NCI-H1417 treated with DMSO at 0.1 percent for 48 hours (cell line): ENCODE measurements at places on chromosomes 2 and 18.

- DNase-seq, result no peak
These were observed 1038.0 kb upstream of the PIK3C3 start for GRCh38 chr18:40917056-40917455.

GRCh38 chr18:10851824-10852319 is 297.5 kb downstream of the PIEZO2 start:
- DNase-seq, result no peak

DNA sequence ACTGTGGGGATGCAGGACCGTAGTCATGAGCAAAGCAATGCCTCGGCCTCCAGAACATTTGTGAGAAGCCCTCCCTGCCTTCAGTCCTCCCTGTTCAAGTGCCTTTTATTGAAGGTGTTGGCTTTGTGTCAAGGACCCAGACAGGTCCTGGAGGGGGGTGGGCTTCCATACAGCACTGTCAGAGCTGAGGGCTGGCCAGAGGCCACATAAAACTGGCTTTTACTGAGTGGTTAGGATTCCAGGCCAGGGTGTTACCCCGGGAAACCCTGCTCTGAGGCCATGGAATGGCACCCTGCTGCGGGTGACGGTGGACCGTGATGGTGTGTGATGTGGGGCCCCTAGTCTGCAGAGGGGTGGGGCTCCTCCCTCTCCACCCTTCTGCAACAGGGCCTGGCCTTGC is 41.6 kb downstream of the TOGARAM2 start:
- DNase-seq, result no peak

DNA sequence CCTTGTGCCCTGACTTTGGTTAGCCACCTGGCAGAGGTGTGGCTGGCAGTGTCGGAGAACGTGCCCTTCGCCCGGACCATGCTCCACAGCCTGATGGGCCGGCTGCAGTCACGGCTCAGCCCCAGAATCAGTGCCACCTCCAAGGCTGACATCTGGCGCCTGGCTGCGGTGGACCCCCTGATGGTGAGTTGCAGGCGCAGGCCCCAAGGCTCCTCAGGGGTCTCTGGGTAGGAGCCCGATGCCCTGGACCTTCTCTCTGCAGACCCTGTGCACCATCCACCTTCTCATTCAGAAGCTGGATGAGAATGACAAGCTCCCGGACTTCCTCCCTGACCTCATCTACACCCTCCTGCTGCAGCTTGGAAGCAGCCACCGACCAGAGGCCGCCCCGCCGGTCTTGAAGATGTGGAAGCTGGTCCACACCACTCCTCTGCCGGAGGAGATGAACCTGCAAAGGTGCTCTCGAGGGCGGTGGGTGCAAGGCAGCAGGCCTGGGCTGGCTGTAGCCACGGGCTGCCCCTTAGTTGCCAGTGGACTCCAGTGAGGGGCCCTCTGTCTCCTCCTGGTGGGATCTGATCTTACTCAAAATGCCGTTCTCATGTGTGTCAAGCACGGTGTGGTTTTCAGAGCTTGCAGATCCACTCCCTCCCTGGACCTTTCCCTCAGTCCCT is 32.1 kb downstream of the HJURP start:
- no peak for DNase-seq

GRCh38 chr2:191797942-191798876 is 48.7 kb downstream of the CAVIN2 start:
- DNase-seq, result peak; percentile 62

DNA sequence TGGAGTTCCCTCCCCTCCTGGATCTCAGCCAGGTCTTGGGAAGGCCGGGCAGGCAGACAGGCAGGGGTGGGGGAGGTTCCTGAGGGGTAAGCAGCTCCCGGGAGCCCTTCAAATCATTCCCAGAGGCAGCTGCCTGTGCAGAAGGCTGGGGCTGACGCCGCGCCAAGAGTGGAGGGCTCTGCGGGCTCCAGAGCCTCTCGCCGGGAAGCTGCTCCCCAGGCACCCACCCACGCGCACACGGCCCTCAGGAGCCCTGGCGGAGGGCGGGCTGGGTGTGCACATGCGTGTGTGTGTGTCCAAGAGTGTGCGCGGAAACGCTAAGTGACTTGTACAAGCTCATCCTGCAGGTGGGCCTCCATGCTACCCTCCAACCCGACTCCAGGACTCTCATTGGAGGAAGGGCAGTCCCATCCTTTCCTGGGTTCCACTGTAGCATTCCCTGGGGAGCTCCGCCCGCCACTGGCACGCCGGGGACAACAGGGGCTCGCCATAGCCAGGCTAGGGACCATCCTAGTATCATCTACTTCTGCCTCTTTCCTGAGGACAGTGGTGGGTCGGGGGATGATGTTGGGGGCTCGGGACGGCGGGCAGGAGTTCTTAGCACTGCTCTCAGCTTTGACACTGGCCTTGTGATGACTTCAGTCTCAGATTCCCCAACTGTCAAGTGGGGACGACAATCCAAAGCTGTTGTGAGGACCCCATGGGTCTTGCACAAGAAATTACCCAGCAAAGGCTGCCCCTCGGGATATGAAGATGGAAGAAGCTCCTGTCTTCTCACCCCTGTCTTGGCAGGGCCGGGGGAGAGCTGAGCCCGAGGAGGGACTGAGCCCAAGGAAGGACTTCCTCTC is 50.3 kb downstream of the INHBB start:
- DNase-seq, result peak; percentile 61

DNA sequence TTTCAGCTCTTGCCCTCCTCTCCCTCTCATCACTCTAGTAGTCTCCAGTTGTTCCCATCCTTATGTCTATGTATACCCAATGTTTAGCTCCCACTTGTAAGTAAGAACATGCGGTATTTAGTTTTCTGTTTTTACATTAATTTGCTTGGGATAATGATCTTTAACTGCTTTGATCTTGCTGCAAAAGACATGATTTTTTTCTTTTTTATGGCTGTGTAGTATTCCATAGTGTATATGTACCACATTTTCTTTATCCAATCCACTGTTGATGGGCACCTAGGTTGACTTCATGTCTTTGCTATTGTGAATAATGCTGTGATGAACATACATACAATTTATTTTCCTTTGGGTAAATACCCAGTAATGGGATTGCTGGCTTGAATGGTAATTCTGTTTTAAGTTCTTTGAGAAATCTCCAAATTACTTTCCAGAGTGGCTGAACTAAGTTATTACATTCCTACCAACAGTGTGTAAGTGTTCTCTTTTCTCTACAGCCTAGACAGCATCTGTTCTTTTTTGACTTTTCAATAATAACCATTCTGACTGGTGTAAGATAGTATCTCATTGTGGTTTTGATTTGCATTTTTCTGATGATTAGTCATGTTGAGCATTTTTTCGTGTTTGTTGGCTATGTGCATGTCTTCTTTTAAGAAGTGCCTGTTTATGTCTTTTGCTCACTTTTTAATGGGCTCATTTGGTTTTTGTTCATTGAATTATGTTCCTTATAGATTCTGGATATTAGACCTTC is 179.6 kb upstream of the SLC39A10 start:
- no peak for DNase-seq

DNA sequence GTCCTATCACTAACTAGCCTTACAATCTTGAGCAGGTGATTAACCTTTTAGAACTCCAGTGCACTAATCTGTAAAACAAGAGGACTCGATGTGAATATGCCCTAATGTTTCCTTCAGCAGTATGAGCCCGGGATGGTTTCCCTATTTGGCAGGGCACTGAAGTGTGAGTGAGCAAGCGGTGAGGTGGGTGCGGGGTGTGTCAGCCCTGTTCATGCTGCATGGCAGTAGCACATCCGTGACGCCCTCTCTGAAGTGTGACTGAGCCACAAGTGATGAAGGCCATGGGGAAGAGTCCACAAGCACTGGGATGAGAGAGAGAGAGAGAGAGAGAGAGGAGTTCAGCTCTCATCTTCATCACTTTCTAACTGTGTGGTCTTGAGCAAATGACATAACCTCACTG is 168.7 kb downstream of the SETBP1 start:
- no peak for DNase-seq

DNA sequence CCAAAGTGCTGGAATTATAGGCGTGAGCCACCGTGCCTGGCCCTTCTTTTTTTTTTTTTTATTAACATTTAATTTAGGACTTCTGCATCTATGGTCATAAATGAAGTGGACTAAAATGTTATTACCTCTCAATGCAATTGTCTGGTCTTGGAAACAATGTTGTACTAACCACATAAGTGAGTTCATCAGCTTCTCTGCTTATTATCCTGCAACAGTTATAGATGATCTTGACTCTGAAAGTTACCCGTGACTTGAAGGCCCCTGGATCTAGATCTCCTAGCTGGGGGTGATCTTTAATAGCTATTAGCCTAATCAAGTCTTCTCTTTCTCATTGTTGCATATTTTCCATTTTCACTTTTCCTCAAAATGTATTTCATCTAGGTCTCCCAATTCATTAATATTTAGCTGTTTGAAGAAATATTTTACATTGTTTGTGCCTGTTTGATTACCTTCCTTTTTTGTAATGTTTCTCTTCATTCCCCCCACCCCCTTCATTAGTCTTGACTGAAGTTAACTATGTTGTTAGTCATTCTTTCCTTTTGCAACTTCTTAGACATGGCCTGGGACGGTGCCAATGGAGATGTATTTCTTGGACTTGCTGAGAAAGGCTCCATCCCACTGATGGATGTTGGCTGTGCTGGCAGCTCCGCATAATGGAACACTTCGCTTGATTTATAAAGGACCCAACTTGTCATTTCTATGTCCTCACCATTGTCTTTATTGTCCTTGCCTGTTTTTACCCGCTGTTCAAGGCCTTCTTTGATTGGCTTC is 141.6 kb upstream of the RIOK3 start:
- DNase-seq, result no peak

DNA sequence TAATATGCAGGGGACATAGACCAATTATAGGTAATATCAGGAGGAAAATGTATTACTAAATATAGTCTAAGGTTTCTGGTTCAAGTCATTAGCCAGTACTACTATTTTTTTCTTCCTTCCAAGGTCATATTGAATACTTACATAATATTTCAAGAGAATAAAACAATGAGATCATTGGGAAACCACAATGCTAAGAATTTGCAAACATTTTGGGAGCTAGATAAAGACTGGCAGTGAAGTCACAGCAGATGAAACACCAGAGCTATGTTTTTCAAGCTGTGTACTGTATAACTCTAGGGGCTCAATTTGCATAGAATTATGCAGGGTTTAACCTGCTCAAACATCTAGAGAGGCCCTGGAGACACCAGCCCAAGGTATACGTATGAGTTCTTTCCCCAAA is 80.5 kb upstream of the KCNH7 start:
- DNase-seq, result no peak

- DNase-seq, result peak; percentile 72
These were observed 134.9 kb upstream of the ZNF236 start for GRCh38 chr18:76687304-76687962.

DNA sequence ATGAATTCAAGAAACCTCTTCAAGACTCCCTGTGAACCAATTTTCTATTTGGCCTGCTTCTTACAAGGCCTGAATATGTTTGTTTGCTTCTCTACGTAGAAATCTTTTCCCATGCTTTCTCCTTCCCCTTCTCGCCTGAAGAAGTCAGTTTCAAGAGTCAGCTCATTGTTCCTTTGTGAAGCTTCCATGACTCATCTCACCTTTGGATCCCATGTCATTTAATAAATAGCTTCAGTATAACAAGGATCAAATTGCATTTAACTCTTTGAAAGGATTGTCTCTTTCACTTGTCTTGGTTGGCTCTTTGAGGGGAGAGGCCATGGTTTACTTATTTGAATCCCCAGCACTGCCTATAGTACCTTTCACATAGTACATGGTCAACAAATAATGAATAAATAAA is 28.4 kb downstream of the CPS1 start:
- no peak for DNase-seq

DNA sequence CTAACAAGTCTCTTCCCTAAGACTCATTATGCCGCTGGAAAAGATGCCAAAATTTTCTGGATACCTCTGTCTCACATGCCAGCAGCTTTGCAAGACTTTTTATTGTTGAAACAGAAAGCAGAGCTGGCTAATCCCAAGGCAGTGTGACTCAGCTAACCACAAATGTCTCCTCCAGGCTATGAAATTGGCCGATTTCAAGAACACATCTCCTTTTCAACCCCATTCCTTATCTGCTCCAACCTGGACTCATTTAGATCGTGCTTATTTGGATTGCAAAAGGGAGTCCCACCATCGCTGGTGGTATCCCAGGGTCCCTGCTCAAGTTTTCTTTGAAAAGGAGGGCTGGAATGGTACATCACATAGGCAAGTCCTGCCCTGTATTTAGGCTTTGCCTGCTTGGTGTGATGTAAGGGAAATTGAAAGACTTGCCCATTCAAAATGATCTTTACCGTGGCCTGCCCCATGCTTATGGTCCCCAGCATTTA is 26.3 kb downstream of the DHRS9 start:
- DNase-seq, result no peak

GRCh38 chr2:1607236-1607920 is 136.9 kb downstream of the PXDN start:
- DNase-seq, result no peak

- DNase-seq, result no peak
These were observed 136.3 kb upstream of the SPATS2L start for GRCh38 chr2:200170221-200170620.

- DNase-seq, result no peak
These were observed 8.9 kb downstream of the ECEL1 start for GRCh38 chr2:232478571-232479340.

DNA sequence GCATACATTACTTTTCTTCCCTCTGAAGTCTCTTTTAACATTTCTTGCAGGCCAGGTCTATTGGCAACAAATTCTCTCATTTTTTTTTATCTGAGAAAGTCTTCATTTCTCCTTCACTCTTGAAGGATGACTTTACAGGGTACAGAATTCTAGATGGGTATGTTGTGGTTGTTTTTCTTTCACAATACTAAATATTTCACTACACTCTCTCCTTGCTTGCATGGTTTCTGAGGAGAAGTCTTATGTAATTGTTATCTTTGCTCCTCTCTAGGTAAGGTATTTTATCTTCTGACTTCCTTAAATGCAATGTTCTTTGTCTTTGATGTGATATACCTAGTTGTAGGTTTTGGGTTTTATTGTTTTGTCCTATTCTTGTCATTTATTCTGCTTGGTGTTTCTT is 371.1 kb downstream of the FIGN start:
- DNase-seq, result no peak

DNA sequence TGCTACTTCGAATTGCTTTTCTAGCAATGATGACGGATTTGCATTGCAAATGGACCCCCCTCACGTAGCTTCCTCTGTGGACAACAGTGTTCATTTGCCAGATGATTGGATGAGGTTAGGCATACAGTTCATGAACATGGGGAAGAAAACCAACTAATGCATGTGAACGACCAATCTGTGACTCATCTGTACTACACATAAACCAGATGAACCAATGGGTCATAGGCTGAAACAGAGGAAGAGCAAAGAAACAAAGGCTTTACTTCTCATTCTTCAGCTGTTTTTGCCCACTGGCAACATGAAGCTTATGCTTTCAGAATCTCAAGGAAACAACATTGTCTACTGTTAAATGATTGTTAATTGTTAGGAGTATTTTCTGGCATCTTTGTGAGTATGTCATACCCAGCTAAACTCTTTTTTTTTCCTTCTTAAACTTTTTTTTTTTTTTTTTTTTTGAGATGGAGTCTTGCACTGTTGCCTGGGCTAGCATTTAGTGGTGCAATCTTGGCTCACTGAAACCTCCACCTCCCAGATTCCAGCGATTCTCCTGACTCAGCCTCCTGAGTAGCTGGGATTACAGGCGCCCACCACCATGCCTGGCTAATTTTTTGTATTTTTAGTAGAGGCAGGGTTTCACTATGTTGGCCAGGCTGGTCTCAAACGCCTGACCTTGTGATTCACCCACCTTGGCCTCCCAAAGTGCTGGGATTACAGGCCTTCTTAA is 35.5 kb downstream of the EFEMP1 start:
- DNase-seq, result no peak
